Activated CD4-positive, alpha-beta T cell treated with anti-CD3 and anti-CD28 coated beads for 24 hours (primary cell): ENCODE measurements at places on chromosomes 2 and 18.

- no peak for DNase-seq
Measured at GRCh38 chr2:128685841-128686496, 367.3 kb upstream of the HS6ST1 start.

GRCh38 chr2:192500550-192501200 lies 305.9 kb upstream of the TMEFF2 start:
- no peak for DNase-seq

DNA sequence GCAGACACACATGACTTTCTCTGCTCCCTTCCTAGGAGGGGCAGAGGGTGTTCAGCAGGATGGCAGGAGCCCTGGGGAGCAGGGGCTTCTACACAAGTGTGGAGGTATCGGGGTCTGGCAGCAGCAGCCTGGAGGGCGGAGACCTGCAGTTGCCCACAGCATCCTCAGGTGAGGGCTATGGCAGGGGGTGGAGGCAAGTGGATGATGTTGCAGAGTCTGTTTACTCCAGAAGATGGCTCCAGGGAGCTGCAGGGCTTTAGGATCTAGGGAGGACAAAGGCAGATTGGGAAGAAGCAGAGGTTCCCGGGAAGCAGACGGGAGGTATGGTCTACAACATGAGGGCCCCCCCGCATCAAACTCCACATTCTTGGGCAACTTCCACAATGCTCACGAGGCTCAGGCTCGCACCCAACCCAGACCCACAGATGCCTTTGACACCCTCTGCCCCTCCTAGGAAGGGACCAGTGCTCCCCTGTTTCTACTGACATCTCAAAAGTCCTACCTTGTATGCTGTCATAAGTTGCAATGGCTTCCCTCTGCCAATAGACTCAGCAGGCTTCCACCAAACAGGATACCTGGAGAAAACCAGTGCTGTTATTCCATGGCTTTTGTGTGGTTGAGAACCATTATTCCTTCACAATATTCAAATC lies 12.0 kb upstream of the ATP6V1C2 start:
- no peak for DNase-seq

DNA sequence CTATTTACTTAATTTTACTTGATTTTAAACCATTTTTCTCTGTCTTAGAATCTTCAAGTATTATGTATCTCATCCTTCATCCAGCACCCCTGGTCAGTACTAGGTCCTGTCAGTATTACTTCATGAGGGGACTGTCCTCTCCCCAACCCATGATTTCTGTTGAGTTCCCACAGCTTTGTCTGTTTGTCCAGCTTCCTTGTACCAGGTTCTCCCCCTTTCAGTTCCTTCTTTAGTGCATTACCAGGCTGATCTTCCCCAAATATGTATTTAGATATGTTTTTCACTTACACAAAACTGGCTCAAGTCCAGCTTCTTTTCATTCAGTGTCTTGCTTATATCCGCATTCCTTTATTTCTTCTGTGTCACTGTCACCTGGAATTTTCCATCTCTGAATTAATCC lies 13.8 kb upstream of the TTC27 start:
- no peak for DNase-seq

- DNase-seq, result no peak
Measured at GRCh38 chr18:31241900-31242409, 76.0 kb upstream of the DSG1 start.

DNA sequence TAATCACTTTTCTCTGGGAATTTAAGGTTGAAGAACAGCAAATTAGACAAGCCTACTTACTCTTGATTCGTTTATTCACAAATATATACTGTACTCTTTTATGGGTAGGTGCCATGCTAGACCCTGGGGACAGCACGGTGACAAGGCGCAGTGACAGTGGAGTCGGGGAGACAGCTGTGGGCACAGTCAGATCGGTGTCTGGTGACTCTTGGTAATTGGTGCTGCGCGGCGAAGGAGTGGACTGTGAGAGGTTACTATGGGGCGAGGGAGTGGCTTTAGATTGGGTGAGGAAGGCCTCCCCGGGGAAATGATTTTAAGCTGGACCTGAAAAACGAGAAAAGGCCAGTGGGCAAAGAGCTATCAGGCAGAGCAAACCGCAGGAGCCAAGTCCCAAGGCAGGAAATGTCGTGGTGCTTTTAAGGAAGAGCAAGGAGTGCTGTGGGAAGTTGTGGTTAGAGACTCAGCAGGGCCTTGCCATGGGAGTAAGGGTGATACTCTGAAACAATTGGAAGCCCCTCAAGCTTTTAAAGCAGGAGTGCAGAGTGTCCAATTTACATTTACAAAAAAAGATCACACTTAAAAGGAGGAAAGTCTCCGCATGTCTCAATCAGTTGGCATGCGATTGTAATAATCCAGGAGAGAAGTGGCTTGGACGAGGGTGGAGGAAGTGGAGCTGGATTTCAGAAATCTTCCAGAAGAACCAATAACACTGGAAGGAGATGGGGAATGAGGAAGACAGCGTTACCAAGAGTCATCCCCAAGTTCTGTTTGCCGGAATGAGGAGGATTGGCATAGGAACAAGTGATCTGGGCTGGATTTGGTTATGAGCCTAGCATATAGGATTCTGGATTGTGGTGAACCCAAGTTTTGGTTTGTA lies 36.1 kb upstream of the TXNDC2 start:
- DNase-seq, result no peak
